GM23248 (cell line): ENCODE measurements at places on chromosomes 6 and 20. TPM values are rescaled to one million over a fixed set of nuclear protein-coding genes. Genes with fewer than 3 reads are reported as not detected.

DNA sequence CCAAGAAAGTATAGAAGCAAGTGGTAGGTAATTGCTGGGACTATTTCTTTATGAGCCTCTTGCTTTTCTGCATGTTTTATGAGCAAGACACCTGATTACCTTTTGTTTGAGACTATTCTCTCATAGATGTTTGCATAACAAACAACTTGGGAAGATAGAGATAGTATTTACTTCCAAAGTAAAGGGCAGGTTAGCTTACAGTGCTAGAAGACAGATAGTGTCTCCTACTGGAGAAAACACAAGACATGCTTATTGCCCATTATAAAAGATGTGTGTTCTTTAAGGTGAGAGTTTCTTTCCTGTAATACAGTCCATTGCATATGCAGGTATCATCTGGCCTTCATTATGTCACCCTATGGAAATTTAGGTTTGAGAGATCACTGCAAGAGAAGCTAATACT, 174.2 kb upstream of the FUT9 start:
- H3K36me3 ChIP-seq, result no peaks in the 10 kb centered on the region
- no peak for DNase-seq
- no peaks in the 10 kb centered on the region for H3K27me3 ChIP-seq
- no peak overlapping the region for H3K27ac ChIP-seq
- H3K4me3 ChIP-seq, result no peak overlapping the region
- H3K4me1 ChIP-seq, result no peaks in the 10 kb centered on the region

The TRDN gene
- not detected in 2 replicates for polyA plus RNA-seq

GRCh38 chr20:20211274-20211987, 156.5 kb upstream of the INSM1 start:
- H3K4me3 ChIP-seq, result no peak overlapping the region
- no peak overlapping the region for H3K27ac ChIP-seq
- peaks cover 6% of the 10 kb centered on the region; the same call in 1 of the 2 replicates for H3K27me3 ChIP-seq
- no peaks in the 10 kb centered on the region; the same call in 1 of the 2 replicates for H3K4me1 ChIP-seq

DNA sequence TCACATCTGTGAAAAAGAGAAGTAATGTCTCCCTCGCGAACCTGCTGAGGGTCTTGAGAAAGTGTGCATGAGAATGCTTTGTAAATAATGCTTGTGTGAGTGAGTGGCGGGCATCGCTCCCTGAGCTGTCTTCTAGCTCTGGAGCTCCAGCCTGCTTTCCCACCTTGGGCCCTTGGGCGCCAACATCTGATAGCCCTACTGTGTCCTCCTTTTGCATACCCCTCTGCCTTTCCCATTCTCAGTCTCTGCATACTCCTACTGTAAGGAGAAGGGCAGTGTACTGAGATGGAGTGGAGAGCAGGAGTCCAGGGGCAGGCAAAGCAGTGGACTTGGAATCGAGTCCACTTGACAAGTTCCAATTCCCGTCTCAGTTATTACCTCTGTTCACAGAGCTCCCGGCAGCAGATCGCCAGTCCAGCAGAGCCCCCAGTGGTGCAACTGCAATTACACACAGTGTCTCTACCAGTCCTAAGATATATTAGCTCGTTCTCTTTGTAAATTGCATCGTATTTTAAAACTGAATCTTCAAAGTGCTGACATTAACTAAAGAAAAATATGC, 847 bp upstream of the NCR2 start:
- no peak overlapping the region for H3K27ac ChIP-seq
- H3K4me3 ChIP-seq, result no peak overlapping the region
- H3K4me1 ChIP-seq, result no peaks in the 10 kb centered on the region

GRCh38 chr20:4937407-4938319, 63.6 kb downstream of the SLC23A2 start:
- no peak overlapping the region for H3K4me3 ChIP-seq
- no peak overlapping the region for H3K27ac ChIP-seq
- H3K4me1 ChIP-seq, result peaks cover 16% of the 10 kb centered on the region
- no peaks in the 10 kb centered on the region for H3K36me3 ChIP-seq
- DNase-seq, result no peak
- H3K27me3 ChIP-seq, result no peaks in the 10 kb centered on the region

GRCh38 chr6:142886431-142887170, 58.4 kb downstream of the HIVEP2 start:
- no peak overlapping the region for H3K4me3 ChIP-seq
- peaks cover 57% of the 10 kb centered on the region for H3K4me1 ChIP-seq
- DNase-seq, result peak; percentile 69
- H3K36me3 ChIP-seq, result no peaks in the 10 kb centered on the region
- no peaks in the 10 kb centered on the region for H3K27me3 ChIP-seq

DNA sequence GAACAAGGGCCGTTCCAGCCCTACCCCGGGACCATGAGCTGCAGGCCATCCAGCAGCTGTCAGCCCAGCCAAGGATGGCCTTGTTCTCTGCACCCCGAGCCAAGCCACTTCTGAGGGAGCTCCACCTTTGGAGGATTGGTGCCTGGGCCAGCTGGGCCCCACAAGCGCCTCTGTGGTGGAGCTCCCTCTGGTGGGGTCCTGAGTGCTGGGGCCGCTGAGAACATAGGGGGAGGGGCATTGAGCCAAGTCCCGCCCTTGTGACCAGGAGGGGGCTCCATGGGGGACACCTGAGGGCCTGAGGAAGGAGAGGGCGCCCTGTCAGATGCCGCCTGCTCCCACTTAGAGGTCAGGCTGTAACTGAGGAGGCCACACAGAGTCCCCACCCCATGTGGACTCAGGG, 43.2 kb downstream of the YTHDF1 start:
- peaks cover 61% of the 10 kb centered on the region for H3K27me3 ChIP-seq
- no peak overlapping the region for H3K27ac ChIP-seq
- no peaks in the 10 kb centered on the region for H3K36me3 ChIP-seq
- H3K4me1 ChIP-seq, result no peaks in the 10 kb centered on the region
- no peak for DNase-seq
- no peak overlapping the region for H3K4me3 ChIP-seq

DNA sequence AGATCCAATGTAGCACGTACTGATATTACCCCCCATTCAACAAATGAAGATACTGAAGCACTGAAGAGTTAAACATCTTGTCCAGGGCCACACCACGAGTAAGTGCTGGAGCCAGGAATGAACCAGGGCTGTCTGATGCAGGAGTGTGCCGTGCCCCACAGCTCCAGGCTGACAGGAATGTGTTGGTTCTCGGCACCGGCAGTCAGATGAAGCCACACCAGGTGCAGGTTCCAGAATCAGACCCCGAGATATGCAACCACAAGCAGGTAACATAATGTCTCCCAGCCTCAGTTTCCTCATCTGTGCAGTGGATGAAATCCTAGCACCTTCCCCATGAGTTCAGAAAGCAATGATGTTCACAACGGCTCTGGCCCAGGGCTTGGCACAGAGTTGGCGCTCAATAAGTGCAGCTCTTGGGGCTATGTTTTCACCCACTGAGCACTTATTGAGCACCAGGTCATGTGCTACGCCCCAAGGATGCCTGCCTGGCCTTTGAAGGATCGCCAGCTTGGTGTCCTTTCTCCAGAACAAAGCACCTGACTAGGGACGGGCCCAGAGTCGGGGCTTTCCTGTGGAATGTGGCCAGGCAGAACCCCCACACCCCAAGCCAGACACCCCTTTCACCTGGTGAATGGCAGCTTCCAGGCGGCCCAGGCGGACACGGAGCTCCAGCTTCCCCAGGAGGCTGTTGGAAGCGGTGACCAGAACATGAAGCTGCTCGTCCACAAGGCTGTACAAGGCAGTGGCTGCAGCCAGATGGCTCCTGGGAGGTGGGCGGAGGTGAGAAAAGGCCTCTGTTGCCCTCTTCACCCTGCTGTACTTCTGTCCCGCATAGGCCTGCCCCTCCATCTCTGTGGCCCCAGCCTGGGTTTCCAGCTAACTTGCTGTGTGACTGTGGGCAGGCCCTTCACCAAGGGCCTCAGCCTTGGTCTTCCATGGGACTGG, 41.3 kb downstream of the KIAA1755 start:
- H3K4me3 ChIP-seq, result no peak overlapping the region
- H3K4me1 ChIP-seq, result peaks cover 25% of the 10 kb centered on the region
- DNase-seq, result no peak
- H3K27me3 ChIP-seq, result no peaks in the 10 kb centered on the region

DNA sequence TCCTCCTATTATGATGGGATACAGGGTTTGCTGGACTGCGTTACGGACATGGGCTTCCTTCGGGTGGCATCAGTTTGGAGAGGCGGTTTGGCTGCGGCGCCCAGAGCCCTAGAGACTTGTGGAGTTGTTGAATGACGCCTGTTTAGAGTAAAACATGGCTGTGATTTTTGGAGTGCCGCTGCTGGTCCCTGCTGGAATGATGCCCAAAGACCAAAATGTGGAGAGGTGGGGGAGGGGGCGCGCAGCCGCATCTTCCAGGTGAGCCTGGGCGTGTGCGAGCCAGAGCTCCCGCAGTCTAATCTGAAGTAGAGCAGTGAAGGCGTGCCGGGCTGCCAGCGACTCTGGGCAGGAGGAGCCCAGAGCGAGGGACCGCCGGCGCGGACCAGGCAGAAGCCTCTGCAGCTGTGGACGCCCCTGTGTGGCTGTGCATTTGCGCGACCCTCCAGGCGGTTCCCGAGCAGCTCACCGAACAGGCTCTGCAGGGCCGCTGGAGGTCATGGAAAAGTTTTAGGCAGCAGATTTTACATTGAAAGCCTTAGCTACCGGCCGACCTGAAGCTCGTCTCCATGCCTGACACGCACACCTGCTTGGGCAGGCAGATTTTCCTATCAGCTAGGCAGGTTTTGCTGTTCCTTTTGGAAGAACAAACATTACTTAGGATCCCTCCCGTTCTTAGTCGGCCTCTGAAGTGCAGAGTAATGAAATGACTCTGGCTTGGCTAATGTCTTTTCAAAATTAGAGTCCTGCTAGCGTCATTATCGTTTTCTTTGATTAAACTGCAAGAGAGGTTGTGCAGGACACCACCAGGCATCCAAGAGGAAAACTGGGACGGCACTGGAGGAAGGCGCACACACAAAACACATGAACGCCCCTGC, 298.2 kb downstream of the PHACTR1 start:
- peak overlapping the region; percentile 68; the same call in 1 of the 2 replicates for H3K4me3 ChIP-seq
- H3K36me3 ChIP-seq, result no peaks in the 10 kb centered on the region
- no peak overlapping the region for H3K27ac ChIP-seq
- peaks cover 6% of the 10 kb centered on the region for H3K4me1 ChIP-seq
- peak; percentile 22 for DNase-seq
- peaks cover 56% of the 10 kb centered on the region for H3K27me3 ChIP-seq

The OOEP gene
- not detected in 2 replicates for polyA plus RNA-seq

The TRERF1 gene
- 2.8 and 3.1 TPM in 2 replicates for polyA plus RNA-seq

- no peaks in the 10 kb centered on the region for H3K36me3 ChIP-seq
- no peak for DNase-seq
- H3K4me1 ChIP-seq, result peaks cover 32% of the 10 kb centered on the region
- H3K27me3 ChIP-seq, result no peaks in the 10 kb centered on the region
- no peak overlapping the region for H3K4me3 ChIP-seq
- H3K27ac ChIP-seq, result no peak overlapping the region
Observed at GRCh38 chr20:4040283-4041179, 25.2 kb upstream of the RNF24 start.

DNA sequence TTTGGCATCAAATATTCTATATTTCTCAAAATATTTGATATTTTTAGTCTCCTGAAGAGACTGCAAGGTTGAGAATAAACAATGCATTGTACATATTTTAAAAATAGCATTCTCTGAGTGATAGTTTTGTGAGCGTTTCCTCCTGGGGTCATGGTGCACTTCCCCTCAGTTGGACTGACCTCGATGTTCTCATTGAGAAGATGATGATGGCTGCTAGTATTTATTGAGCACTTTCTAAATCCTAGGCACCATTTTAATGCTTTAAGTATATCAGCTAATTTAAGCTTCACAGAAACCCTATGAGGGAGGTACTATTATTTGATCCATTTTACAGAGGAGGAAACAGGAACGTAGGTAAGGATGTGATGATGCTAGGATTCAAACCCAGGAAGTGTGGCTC, 18.2 kb downstream of the DSE start:
- H3K4me3 ChIP-seq, result no peak overlapping the region
- DNase-seq, result no peak
- peak overlapping the region; percentile 27 for H3K27ac ChIP-seq

- no peaks in the 10 kb centered on the region for H3K36me3 ChIP-seq
- H3K27ac ChIP-seq, result no peak overlapping the region
- no peak overlapping the region for H3K4me3 ChIP-seq
- DNase-seq, result no peak
- no peaks in the 10 kb centered on the region for H3K27me3 ChIP-seq
- H3K4me1 ChIP-seq, result no peaks in the 10 kb centered on the region
Observed at GRCh38 chr6:167426651-167427050, 101.8 kb downstream of the TTLL2 start.

The GHRH gene
- polyA plus RNA-seq, result not detected in 2 replicates

The COL10A1 gene
- 0.94 and 0.95 TPM in 2 replicates for polyA plus RNA-seq

- no peaks in the 10 kb centered on the region for H3K36me3 ChIP-seq
- H3K4me3 ChIP-seq, result no peak overlapping the region
- no peak for DNase-seq
- H3K4me1 ChIP-seq, result peaks cover 22% of the 10 kb centered on the region
Observed at GRCh38 chr6:72822023-72822422, 200.2 kb downstream of the KCNQ5 start.

- H3K4me3 ChIP-seq, result no peak overlapping the region
- H3K27me3 ChIP-seq, result no peaks in the 10 kb centered on the region
- no peak for DNase-seq
- H3K4me1 ChIP-seq, result no peaks in the 10 kb centered on the region
- H3K27ac ChIP-seq, result no peak overlapping the region
Observed at GRCh38 chr6:69812746-69813427, 16.1 kb upstream of the LMBRD1 start.

- no peak for DNase-seq
- no peak overlapping the region for H3K27ac ChIP-seq
- no peaks in the 10 kb centered on the region for H3K36me3 ChIP-seq
- no peaks in the 10 kb centered on the region for H3K27me3 ChIP-seq
Observed at GRCh38 chr20:8805737-8806442, 263.0 kb upstream of the PLCB4 start.
